ENCODE measurements at places on chromosomes 4 and X.
A peak's percentile ranks its signal among the peaks of the same experiment; 100 is the strongest.

- ATAC-seq, result peak; percentile 86
These were observed 28.8 kb downstream of the ATP8A1 start for GRCh38 chr4:42627885-42628646.

GRCh38 chr4:28232376-28232775 is 1371.7 kb downstream of the STIM2 start:
- ATAC-seq, result no peak

GRCh38 chr4:77862478-77863216 is at the start of gene MRPL1:
Gene MRPL1 (plus strand): TSS chr4:77862830. CDS start chr4:77862849, 19 bp downstream.
- ATAC-seq, result peak; percentile 97

- no peak for ATAC-seq
These were observed 145.9 kb downstream of the FSTL5 start for GRCh38 chr4:162017863-162018262.

GRCh38 chrX:143340190-143340589 is 177.1 kb downstream of the SPANXN3 start:
- no peak for ATAC-seq

DNA sequence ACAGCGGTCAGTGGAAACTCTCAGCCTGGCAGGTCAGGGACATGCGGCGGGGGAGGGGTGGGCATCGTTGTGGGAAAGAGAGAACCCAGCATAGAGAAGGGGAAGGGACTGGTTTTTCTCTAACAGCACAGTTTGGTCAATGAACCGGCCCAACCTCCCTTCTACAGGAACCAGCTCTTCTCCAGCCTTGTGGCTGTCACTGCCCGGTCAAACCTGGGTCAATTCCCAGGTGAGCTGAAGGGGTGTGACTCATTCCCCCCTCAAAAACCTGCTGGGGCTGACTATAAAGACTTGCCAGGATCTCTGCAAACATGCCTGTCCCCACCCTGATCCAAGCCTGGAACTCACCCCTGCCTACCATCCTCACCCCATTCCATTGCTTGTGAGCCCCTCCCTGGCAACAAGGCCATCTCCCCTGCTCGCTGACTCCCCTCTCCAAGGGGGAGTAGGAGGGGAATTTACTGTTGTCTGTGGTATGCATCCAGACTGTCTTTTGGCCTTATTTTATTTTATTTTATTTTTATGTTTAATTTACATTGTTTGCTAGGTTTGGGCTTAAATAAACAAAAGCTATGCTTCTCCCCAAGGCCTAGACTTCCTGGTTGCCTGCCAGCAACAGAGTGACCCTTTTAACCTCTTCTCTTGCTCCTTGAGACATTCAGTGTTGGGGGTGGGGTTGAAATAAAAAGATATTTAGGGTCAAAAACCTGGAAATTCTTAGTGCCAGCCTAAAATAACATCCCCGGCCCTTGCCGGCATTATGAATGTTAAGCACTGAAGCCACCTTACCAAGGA is 49.6 kb downstream of the TSC22D3 start:
- no peak for ATAC-seq

DNA sequence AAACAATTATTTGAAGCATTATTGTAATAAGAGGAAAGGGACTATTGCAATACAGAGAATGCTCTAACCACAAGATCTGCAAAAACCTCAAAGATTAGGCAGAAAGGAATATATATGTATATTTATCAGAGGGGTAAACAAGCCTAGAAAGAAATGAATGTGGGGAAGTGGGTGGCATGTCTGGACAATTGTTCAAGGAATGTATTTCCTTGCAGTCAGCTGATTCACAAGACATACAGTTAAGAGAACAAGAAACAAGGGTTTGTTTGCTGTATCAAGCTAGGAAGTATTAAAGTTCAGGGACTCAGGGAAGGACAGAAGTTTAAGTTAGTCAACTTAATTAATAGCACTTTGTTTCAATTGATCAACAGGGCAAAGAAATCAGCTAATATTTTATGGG is 514.7 kb downstream of the CENPC start:
- no peak for ATAC-seq

DNA sequence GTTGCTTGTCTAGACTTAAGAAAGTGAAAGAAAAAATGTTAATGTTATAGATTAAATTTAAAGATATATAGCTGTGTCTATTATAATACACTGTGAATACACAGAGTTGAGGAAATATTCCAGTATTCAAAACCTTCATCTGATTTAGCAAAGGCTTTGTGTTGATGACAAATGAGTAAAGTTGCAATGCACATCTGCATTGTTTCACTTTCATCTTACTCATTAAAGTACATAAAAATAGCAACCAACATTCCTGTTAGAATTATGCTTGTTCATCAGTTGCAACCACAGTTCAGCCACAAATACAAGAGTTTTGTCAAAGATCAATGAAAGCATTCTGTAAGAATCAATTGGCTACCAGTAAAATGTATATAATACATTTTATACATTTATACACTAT is 346.4 kb upstream of the SLC7A11 start:
- ATAC-seq, result no peak

DNA sequence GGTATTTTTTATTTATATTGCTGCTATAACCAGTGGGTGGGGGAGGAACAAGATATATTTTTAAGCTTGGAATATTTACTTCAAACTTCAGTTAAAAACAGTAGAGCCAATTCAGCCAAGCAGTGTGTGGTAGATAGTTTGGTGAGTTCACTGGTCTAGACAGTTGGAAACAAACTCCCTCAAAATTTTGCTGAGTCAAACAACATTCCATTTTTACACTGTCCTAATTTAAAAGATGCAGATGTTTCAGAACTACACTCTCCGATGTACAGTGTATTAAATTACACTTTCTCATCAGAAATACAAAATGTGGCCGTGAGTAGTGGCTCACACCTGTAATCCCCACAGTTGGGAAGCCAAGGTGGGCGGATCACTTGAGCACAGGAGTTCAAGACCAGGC is 23.3 kb downstream of the PRKX start:
- ATAC-seq, result no peak

GRCh38 chrX:109441266-109441665 is 40.6 kb downstream of the GUCY2F start:
- no peak for ATAC-seq

DNA sequence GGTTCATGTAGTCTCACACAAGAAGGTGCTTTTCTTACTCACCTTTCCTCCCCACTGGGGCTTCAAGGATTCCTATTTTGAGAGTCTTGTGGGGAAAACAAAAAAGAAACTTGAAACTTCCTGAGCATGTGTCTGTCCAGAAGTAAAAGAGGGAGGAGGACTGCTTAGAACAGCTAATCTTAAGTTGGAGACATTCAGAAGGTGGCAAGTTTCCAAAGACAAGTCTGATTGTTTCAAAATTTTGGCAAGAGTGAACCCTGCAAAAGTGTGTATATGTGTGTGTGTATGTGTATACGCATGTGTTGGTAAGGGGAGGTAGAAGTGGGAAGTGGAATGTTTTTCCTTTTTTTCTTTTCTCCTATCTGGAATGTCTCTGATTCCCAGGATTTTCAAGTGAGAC is 189.0 kb upstream of the FRMPD4 start:
- ATAC-seq, result no peak

GRCh38 chrX:74449322-74449936 is 28.1 kb downstream of the SLC16A2 start:
- no peak for ATAC-seq

- ATAC-seq, result no peak
These were observed 55.1 kb downstream of the NAF1 start for GRCh38 chr4:163111588-163111987.

- peak; percentile 34 for ATAC-seq
These were observed 94.9 kb upstream of the WDR17 start for GRCh38 chr4:175970724-175971123.

GRCh38 chr4:124044867-124045266 is 648.3 kb downstream of the SPRY1 start:
- ATAC-seq, result no peak

- no peak for ATAC-seq
These were observed 526.4 kb upstream of the PRKX start for GRCh38 chrX:4239650-4240540.

DNA sequence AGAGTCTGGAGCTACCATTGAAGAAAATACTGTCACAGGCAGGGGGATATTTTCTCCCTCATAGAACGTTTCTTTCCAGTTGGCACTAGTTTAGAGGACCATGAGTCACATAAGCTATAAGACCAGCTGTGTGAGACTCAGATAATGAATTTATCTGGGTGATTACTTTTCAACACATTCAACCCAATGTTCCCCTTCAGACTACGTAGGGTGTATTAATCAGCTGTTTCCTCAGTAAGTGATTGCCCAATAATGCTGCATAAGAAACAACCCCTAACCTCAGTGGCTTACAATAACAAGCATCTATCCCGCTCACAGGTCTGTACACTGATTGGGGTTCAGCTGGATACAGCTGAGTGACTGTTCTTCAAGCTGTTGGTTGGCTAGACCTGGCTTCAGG is 38.1 kb downstream of the CBLL2 start:
- no peak for ATAC-seq

GRCh38 chrX:79443121-79443520 is 76.0 kb upstream of the ITM2A start:
- ATAC-seq, result no peak

GRCh38 chr4:186204103-186204559 is 12.8 kb downstream of the CYP4V2 start:
- peak; percentile 54 for ATAC-seq

GRCh38 chrX:78650906-78651437 is 8.2 kb downstream of the RTL3 start:
- no peak for ATAC-seq

DNA sequence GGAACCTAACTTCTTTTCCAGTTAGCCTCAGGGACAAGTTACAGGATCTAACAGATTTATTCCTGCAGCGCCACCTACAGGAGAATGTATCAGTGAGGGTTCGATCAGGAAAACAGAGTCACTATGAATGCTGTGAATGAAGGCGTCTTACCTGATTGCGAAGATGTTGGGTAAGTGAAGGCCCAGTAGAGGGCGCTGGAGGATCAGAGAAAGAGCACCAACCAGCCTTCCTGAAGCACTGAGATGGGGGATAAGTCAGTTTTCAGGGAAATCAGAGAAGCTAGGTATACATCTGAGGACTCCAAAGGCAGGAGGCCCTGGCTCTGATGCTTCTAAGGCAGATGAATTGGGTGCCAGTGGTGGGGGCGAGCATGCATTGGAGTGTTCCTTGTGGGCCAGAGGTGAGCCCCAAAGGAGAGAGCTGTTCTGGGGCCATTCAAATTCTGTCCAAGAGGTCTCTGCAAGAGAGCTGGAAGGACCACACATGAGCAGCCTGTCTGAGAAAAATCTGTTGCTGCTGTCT is 169.9 kb upstream of the AADAT start:
- no peak for ATAC-seq

DNA sequence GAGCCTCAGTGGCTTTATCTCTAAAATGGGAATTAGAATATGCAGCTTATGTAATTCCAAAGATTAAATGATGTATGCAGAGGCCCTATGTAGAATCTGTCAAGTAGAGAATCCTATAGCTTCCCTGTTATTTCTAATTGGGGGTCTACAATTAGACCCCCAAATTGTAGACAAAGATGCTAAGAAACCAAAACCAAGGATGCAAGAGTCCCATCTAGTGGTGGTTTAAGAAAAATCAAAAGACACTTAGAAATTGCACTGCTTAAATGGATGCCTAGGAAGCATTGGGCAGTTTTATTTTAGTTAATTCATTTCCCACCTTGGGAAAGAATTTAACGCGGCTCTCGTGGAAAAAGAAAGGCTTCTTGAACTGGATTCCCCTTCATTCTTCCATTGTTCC is 115.2 kb downstream of the GABRA2 start:
- ATAC-seq, result no peak

- ATAC-seq, result no peak
These were observed 1303.0 kb upstream of the AGA start for GRCh38 chr4:178745203-178745602.

- no peak for ATAC-seq
These were observed 40.5 kb upstream of the BMP3 start for GRCh38 chr4:80989921-80990544.

GRCh38 chrX:15310117-15310516 is 5.3 kb downstream of the ASB11 start:
- peak; percentile 51 for ATAC-seq

DNA sequence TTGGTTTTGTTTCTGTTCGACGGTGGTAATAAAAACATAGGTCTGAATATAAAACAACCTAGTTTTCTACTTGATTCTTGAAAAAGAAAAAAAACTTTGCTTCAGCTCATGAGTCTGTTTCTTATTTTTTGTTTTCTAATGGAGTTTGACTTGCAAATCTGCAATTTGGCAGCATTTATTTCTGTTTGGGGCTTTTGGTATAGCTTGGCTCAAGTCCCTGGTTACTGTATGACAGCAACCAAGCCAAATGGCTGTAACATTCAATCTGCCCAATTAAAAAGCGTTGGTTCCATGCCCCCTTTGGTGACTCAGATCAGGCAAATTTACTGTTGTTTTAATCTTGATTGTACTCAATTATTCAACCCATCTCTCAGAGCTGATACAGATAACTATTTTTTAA is 263.4 kb downstream of the GRIA3 start:
- no peak for ATAC-seq

DNA sequence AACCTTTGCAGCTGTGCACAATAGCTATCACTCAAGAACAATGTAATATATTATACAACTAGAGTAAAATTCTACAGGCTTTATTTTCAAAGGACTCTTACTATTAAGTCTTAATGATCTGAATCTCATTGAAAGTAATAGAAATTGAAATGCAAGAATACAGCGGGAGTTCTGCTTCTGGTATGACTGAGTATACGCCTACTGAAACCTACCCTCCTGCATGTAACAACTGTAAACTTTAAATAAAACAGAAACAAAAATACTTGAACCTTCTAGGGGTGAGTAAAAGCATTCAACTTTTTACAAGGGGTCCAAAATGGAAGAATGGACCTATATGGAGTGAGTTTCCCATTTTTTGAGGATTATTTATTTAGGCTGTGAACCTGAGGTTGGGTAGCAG is 13.5 kb downstream of the DCHS2 start:
- ATAC-seq, result no peak

DNA sequence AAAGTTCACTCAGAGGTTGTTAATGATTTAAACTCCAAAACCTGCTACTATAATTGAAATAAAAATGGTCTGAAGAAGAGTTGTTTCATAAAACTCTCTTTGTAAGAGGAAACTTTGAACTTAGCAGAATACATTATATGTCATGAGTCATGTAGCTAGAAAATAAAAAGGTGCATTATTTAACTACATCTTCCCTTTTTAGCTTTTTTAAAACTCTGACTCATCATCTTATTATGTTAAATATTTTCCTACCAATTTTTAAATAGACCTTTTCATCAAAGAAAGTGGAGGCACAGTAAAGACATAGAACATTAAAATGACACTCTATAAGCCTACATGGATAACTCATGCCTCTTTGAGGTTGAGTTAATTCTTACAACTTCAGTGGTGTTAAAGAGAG is 1.2 kb upstream of the ZNF827 start:
- ATAC-seq, result no peak

- no peak for ATAC-seq
These were observed 1068.2 kb downstream of the GLUD2 start for GRCh38 chrX:122115604-122116003.

DNA sequence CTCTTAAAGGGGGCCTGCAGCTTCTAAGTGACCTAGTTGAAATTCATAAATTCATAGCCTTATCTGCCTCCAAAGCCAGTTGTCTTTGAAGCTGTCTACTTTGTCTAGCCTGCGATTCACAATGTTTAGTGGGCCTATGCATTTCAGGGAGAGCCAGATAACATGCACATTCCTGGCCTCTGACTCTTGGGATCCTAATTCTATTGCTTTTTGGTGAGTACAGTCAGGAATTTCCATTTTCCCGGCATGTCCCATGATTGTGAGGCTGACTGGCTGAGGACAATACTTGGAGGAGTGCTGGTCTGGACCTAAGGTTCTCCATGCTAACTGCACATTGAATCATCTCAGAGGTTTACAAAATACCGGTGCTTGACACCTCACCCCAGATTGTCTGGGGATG is 155.0 kb downstream of the MSL3 start:
- ATAC-seq, result no peak
